Foreskin melanocyte (primary cell): ENCODE measurements at places on chromosomes 13 and 19.

DNA sequence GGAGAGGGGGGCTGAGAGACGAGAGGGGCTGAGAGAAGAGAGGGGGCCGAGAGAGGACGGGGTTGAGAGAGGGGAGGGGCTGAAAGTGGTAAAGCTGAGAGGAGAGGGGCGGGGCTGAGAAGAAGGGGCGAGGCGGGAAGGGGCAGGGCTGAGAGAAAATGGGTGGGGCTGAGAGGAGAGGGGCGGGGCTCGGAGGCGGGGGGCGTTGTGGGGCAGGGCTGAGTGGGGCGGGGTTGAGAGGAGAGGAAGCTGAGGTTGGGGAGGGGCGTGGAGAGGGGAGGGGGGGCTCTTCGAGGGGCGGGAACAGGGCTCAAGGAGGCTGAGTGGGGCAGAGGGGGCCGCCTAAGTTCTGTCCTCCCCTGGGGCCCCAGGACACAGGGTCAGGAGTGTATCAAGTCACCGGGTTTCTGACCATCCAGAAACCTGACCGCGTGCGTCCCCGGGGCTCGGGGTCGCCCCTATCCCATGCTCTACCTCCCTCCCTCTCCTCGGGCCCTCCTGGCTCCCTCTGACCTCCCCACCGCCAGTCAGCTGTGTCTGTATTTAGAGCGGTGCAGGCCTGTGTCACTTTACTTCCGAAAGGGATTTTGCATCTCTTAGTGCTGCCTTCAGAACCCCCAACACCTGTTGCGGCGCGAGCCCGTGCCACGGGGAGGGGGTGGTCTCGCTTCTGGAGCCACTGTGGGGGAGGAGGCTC is 38.6 kb upstream of the SEMA6B start:
- DNase-seq, result no peak

GRCh38 chr19:47618771-47619170 is 9.8 kb downstream of the BICRA start:
- DNase-seq, result no peak

- no peak for DNase-seq
Measured at GRCh38 chr13:19173752-19174151, 7.9 kb downstream of the TUBA3C start.

- DNase-seq, result no peak
Measured at GRCh38 chr19:41016488-41017071, 25.5 kb downstream of the CYP2B6 start.

DNA sequence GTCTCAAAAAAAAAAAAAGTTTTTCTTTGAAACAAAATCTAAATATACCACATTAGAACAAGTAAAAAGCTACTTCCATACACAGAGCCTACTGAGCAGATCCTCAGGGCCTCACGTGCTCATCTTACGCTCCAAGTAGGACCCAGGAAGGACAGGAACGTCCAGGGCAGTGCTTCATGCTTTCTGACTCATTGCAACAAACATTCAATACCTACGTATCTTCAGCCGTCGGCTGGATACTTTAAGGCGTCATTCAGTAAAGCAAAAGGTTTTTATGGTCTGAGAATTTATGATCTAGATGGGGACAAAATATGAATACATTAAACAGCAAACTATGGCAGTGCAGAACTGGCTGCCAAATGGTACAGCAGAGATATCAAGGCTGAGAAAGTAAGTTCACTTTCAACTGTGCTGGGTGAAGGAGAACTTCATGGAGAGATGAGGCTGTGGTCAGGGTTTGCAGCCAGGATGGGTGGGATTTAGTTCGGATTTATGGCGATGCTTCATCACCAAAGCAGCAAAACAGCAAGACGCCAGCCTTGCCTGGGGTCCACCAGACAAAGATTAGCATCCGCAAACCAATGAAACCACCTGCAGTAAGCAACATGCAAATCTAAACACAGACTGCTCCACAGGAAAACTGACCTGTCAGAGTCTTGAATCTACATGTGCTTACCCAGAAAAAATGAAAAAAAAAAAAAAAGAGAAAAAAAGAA is 20.5 kb downstream of the CARS2 start:
- no peak for DNase-seq

DNA sequence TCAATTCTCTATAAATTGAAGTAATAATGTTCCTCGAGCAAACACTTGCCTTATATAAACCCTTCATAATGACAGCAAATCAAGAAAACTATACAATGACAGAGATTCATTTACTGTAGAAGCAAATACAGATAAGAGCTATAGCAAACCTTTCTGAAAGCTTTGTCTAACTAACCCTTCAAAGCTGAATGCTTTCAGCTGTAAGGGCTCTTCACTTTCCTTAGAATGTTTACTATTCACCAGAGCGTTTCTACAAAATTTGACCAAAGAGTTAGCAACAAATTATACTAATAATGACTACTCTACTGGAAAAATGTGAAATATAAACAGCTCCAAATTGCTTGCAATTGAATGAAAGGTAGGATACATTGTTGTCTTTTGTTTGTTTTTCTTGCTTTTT is 218.1 kb downstream of the SLITRK5 start:
- no peak for DNase-seq

GRCh38 chr13:21979161-21979806 is 308.4 kb downstream of the FGF9 start:
- DNase-seq, result no peak

DNA sequence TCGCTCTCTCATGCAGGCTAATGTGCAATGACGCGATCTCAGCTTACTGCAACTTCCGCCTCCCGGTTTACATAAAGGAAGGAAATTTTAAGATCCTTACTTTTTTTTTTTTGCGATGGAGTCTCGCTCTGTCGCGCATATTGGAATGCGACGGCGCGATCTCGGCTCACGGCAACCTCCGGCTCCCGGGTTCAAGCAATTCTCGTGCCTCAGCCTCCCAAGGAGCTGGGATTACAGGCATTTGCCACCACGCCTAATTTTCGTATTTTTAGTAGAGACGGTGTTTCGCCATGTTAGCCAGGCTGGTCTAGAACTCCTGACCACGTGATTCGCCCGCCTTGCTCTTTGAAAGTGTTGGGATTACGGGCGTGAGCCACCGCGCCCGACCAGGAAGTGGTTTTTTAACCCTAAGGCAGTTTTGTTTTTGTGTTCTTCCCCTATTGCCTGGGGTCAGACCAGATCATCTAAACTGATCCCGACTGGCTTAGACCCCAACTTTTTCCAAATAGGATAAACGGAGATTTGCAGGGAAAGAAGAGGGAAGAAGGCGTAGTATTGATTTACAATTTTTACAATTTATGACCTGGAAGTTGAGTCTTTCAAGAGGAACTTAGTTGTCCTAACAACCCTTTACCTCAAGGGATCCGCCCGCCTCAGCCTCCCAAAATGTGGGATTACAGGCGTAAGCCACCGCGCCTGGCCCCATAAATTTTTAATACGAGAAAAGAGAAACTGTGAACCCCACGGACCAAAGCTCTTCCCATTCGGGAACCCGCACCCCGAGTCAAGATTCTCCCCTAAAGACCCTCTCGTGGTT is 142.0 kb downstream of the ZNF737 start:
- DNase-seq, result no peak

DNA sequence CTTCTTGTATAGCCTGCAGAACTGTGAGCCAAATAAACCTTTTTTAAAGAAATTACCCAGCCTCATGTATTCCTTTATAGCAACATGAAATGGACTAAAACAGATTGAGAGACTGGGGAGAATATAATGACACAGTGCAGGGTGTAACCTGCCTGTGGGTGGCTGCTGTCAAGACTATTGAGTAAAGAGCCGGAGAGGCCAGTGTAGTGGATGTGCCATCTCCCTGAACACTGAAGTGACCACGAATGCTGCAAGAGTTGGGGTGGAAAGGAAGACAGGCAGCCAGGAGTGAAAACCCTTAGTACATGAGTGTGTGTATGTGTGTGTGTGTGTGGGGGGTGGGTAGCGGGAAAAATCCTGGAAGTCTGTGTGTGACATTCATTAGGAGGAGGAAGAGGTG is 55.2 kb upstream of the FLT1 start:
- DNase-seq, result no peak

DNA sequence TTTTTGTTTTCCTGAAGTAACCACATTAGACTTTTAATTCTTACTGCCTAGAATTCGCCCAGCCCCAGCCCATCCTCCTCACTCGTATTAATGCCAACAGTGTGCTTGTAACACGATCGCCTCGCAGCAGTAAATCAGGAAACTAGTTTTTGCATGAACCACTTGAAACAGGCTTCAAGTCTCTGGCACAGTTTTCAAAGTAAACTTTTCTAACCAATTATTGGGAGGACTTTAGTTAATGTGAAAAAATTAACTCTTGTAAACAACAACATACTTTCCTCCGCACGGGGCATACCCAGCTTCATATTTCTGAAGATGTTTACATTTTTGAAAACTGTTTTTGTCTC is 39.2 kb downstream of the TNFRSF19 start:
- DNase-seq, result no peak

GRCh38 chr13:59409634-59410200 is 754.0 kb downstream of the DIAPH3 start:
- DNase-seq, result no peak

- DNase-seq, result no peak
Measured at GRCh38 chr13:24179486-24179850, 18.9 kb downstream of the SPATA13 start.

DNA sequence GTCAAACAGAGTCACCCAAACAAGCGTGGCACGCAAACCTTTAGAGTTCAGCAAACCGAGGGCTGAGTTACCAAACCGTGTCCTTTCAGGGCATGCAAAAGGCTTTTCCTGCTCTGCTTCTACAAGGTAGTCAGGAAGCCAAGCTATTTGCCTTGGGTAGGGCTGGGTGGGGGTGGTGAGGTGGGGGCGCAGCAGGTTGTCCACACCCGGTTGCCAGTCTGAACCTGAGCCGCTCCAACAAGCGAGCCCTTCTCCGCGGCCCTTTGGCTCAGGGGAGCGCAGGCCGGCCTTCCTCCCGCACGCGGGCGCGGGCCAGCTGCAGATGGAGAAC is 347 bp upstream of the CLDN10 start:
- no peak for DNase-seq

GRCh38 chr19:55352040-55352439 is 2.5 kb downstream of the COX6B2 start:
- DNase-seq, result no peak

- DNase-seq, result no peak
Measured at GRCh38 chr13:106534639-106535551, 567 bp downstream of the EFNB2 start.

- no peak for DNase-seq
Measured at GRCh38 chr13:50198508-50198907, 183.3 kb downstream of the KCNRG start.

DNA sequence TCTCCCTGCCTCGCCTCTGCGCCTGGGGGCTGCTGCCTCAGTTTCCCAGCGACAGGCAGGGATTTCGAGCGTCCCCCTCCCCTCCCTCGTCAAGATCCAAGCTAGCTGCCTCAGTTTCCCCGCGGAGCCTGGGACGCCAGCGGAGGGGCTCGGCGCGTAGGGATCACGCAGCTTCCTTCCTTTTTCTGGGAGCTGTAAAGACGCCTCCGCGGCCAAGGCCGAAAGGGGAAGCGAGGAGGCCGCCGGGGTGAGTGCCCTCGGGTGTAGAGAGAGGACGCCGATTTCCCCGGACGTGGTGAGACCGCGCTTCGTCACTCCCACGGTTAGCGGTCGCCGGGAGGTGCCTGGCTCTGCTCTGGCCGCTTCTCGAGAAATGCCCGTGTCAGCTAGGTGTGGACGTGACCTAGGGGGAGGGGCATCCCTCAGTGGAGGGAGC is 722 bp upstream of the ICAM1 start:
- no peak for DNase-seq

DNA sequence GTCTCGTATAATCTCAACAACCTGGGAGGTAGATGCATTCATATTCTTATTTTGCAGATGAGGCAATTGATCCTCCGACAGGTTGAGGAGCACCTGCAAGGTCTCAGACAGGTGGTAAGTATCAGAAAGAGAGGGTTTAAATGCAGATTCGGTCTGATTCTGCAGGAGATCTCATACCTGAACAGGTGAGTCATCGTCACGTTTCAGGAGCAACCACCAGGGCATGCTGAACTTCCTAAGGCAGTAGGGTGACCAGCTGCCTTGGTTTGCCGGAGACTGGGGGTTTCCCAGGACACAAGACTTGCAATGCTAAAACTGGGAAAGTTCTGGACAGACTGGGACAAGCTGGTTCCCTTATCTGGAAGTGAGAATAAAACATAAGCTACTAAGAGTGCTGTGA is 68.8 kb upstream of the TSHZ3 start:
- no peak for DNase-seq

- DNase-seq, result no peak
Measured at GRCh38 chr19:29525901-29526729, at the start of gene VSTM2B. Gene VSTM2B (plus strand): TSS chr19:29525994. CDS start chr19:29526584, 590 bp downstream.

- no peak for DNase-seq
Measured at GRCh38 chr13:74273581-74273980, 139.4 kb upstream of the KLF12 start.
